ENCODE measurements at places on chromosomes 2 and 18.

DNA sequence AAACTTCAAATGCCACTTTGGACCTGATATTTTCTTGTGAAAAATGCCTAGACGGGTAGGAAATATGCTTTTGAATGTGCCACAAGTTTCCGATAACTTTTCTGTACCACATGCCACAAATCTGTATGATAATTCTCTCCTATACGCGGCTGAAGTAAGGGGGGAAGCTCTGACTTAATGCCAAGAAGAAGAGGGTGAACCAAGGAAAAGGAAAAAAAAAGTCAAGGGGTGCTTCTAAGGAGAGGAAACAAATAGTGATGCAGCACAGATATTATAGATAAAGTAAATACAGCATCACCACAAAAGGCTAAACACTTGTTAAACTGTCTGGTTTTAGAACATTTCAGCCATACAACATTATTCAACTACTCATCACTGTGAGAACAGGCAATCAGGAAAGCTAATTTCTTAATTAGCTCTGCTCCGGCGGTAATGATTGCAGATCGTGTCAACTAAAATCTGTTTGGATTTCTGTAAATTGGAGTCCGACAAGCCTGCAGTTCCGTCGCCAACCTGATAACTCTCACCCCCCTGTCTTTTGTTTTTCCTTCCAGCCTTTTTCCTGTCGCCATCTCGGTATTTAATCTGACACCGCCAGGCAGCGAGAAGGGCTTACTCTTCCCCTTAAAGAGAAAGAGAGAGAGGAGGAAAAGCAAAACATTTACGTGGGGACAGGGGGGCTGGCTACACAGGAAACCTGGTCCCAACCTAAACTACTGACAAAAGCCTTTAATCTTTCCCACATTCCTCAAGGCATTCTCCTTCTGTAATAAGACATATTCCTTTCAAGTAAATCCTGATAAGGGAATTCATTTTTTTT is 67.5 kb downstream of the ZEB2 start:
- no peak for DNase-seq

- no peak for DNase-seq
Observed at GRCh38 chr2:71695235-71696120, 242.1 kb downstream of the DYSF start.

- DNase-seq: no peak
Observed at GRCh38 chr2:223526106-223526505, 76.1 kb downstream of the SCG2 start.

- no peak for DNase-seq
Observed at GRCh38 chr2:128549094-128549493, 230.4 kb upstream of the HS6ST1 start.

DNA sequence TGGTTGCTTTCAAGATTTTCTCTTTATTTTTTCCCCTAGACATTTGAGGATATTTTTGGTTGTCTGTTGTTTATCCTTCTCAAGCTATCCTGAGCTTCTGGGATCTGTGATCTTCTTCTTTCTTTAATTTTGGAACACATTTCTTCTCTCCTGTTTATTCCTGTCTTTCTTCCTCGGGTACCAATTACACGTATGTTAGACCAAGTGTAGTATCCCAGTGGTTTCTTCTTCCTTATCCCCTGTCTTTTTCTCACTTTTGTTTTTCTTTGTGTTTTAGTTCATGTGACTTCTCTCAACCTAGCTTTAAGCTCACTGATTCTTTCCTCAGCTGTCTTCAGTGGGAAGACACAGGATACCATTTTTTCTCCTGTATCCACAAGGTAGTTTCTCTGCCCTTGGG is 120.0 kb downstream of the GALR1 start:
- DNase-seq: no peak

- DNase-seq: no peak
Observed at GRCh38 chr2:181948227-181948626, 37.4 kb upstream of the PPP1R1C start.

DNA sequence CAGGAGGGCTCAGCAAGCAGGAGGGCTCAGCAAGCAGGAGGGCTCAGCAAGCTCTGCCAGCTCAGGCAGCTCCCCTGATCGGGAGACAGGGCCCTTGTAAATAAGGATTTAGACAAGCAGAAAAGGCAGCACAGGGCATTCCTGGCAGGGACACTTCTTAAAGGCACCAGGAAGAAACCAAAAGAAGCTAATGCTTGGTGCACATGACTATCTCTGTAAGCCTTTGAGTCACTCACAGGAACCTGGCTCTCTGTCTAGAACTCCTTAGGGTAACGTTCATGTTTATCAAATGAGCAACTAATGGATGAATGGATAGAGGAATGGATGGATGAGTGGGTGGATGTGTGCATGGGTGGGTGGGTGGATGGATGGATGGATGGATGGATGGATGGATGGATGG is 28.4 kb downstream of the TMEM37 start:
- DNase-seq: no peak

- DNase-seq: no peak
Observed at GRCh38 chr18:68784071-68784470, 13.8 kb upstream of the CCDC102B start.

GRCh38 chr2:176733698-176734430 is 464.6 kb downstream of the MTX2 start:
- DNase-seq: no peak

GRCh38 chr18:46609048-46609447 is 48.0 kb downstream of the LOXHD1 start:
- no peak for DNase-seq

DNA sequence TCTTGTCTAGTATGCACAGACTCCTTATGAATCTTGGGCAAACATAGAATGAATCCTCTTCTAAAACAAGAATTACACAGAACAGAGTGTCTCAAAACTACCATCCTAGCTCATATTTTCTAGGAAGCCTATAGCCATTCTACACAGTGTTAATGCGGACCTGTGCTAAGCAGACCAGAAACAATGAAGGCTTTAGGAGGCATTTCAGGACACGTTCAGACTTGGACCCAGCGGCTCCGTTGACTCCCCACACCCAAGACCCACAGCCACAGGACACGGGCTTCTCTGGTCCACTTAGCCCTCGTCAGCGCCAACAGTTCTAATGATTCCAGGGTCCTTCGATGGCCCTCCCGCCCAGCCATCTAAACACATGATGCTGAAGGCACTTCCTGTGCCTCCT is 182.2 kb downstream of the BCL11A start:
- DNase-seq: no peak

DNA sequence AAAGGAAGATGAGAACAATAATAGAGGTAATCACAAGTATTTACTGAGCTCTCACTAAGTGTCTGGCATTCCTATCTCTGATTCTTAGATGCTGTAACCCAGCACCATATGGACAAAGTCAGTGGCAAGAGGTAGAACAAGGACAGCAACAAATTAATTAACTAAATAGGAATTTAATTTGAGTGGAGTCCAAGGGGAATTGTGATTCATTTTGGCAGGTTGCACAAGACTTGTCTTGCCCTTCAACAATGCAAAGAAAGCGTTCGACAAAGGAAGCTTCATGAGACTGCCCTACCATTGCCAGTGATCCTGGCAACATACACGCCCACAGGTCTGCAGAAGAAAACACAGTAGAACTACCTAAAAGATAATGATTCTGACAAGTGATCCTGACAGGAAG is 221.6 kb downstream of the RBM43 start:
- DNase-seq: no peak

DNA sequence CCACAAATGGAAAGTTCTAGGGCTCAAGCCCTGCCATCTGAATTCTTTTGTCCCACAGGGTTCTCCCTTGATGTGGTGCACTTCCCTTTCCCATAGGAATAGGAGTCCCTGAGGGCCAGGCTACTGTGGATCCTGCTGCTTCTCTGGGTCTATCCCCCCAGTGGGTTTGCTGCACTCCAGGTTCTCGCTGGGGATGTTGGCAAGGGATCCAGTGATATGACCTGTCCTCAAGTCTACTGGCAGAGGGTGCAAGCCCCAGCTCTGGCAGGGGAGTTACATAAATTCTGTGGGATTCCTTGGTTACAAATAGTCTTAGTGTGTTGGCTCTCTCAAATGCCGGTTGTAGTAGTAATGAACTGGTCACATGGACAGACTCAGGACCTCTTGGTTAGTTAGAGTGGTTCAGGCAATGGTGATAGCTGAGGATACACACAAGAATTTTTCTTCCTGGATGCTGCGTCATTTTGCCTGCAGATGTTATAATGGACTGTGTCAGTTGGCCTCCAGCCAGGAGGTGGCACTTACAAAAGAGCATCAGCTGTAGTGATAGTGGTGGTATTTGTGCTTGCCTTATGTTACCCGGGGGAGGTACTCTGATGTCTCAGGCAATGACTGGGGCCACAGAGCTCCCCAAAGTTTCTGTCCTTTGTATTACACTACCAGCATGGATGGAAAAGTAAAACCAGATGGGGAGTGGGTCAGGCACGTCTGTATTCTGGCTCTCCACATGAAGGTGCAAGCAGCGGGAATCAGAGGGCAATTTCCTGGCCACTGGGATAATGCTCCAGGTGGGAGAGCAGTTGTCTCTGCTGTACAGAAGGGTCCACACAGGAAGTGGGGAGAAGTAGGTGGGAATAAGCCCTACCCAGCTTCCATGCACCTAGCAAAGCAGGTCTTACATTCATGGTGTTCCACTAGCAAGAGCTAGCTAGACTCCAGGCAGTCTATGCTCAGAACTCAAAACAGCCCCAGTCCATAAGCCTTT is 267.9 kb downstream of the SOX11 start:
- no peak for DNase-seq

DNA sequence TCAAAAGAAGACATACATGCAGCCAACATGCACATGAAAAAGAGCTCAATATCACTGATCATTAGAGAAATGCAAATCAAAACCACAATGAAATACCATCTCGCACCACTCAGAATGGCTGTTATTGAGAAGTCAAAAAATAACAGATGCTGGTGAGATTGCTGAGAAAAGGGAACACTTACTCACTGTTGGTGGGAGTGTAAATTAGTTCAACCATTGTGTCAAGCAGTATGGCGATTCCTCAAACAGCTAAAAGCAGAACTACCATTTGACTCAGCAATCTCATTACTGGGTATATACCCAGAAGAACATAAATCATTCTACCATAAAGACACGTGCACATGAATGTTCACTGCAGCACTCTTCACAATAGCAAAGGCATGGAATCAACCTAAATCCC is 95.5 kb upstream of the XIRP2 start:
- no peak for DNase-seq

DNA sequence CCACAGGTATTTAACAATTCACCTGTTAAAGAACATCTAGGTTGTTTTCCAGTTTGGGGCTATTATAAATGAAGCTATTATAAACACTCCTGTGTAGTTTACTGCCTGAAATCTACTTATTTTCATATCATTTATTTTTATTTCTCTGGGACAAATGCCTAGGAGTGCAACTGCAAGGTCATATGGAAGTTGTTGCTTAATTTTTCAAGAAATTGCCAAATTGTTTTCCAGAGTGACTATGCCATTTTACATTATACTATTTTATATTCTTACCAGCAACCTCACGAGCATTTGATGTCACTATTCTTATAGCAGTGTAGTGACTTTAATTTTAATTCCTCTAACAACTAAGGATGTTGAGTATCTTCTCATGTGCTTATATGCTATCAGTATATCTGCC is 298.4 kb downstream of the EXOC6B start:
- DNase-seq: no peak

DNA sequence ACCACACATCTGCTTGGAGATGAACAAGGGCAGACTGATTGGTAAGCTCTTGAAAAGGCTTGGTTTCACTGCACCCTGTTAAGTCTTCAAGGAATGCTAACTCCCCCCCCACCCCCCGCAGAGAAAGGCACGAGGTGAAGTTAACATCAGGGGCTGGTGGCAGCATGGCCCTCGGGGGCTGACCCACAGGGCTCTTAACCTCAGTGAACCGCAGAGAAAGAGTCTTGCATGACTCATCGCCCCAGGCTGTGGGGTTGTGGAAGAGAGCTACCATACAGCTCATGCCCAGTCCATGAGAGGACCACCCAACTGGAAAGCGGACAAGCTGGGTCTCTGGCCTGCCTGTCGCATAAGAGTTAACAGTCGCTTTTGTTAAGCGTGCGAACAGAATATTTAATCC is 10.6 kb upstream of the CEP68 start:
- DNase-seq: no peak

- DNase-seq: no peak
Observed at GRCh38 chr2:71129114-71129901, 721 bp downstream of the MCEE start.

GRCh38 chr2:148653437-148653836 is 8.9 kb downstream of the EPC2 start:
- DNase-seq: no peak

DNA sequence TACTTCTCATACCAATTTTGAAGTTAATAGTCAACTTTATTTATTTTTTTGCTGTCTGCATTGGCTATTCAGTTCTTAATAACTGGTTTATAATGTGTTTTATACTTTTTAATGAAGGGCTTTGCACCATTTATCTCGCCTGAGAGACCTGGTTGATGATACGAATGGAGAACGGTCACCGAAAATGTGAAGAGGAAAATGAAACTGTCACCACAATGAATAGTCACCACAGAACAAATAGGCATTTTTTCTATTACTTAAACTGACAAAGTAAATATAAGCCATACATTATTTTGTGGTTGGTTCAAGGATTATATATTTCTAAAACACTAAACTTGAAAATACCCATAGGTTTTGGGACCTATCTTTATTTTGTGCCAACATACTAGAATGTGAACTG is 20.4 kb downstream of the C18orf54 start:
- no peak for DNase-seq

DNA sequence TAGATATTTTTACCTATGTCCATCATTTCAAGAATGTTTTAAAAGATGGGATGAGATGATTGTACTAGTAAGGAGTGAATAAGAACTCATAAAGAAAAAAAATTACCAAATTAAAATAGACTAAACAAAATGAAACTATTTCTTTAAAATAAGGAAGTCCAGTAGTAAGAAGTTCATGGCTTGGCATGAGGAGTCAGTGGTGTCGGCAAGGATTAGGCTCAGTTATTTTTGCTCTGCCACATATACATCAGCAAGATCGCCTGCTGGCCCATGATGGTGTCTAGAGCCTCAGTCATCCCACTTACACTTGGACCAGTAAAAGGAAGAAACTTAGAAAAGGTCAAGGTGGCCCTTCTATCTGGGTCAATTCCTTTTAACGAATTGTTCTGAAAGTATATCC is 300.9 kb upstream of the SLC8A1 start:
- no peak for DNase-seq

GRCh38 chr18:65735155-65735554 is 15.7 kb upstream of the CDH7 start:
- no peak for DNase-seq

DNA sequence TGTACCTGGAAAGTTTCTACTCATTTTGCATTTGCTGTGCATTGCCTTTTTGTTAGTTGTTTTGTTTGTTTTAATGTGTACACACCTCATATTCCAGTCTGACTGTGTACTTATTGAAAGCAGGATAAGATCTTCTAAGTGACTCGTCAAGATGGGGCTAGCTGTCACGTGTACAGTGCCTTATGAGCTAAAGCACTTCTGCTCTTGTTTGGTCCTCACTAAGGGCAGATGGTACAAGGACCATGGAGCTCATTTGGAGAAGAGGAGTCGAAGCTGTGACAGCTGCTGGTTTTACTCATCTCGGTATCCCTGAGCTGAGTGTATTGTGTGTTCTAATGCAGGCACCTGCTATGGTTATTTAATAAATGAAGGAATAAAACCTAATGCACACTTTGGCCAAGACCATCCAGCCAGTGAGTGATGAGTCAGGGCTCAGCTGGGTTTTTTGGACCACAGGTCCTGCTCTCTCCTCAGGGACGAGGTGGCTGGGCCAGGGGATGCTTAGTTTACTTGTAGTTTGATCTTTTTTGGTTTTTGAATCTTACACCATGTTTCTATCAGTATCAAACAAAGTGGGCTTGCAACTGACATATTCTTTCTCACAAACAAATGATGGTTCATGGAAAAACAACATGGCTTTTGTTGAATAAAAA is 152.5 kb upstream of the APCDD1 start:
- no peak for DNase-seq
